CD4-positive, CD25-positive, alpha-beta regulatory T cell (primary cell): ENCODE measurements at places on chromosomes 1 and 21.

GRCh38 chr21:35294231-35294898, 245.3 kb upstream of the RUNX1 start:
- DNase-seq = no peak

- no peak for DNase-seq
Measured at GRCh38 chr1:63268876-63269275, 53.5 kb upstream of the FOXD3 start.

- DNase-seq = no peak
Measured at GRCh38 chr1:231676487-231676886, 49.9 kb downstream of the DISC1 start.

DNA sequence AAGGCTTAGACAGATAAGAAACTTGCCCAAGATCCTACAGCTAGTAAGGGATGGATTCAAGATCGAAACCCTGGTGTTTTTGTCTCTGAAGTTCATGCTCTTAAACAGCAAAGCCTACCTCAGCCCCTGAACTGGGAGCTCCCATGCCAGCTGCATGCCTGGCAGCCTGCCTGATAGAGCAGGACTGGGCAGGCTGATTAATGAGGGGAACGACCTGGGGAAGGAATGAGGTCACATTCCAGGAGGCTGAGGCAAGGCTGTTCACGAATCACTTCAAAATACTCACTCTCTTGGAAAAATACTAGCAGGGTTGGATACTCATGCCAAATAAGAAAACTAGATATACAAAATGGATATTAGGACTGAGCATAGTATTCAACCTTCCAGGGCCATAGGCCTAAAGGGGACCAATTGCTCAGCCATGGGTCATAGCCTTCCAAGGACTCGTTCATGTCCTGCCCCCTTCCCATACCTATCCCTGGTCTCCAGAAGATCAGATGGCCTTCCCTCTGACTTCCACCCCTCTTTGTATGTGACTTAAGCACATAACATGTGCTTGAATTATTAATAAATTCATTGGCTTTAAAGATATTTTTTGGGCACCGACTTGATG, 15.6 kb upstream of the TACSTD2 start:
- DNase-seq = no peak

- DNase-seq = no peak
Measured at GRCh38 chr1:154720328-154721297, 112.6 kb upstream of the ADAR start.

GRCh38 chr1:109658533-109659042, 2.7 kb downstream of the GSTM4 start:
- DNase-seq = no peak

GRCh38 chr1:107785496-107786202, 179.3 kb downstream of the VAV3 start:
- no peak for DNase-seq

DNA sequence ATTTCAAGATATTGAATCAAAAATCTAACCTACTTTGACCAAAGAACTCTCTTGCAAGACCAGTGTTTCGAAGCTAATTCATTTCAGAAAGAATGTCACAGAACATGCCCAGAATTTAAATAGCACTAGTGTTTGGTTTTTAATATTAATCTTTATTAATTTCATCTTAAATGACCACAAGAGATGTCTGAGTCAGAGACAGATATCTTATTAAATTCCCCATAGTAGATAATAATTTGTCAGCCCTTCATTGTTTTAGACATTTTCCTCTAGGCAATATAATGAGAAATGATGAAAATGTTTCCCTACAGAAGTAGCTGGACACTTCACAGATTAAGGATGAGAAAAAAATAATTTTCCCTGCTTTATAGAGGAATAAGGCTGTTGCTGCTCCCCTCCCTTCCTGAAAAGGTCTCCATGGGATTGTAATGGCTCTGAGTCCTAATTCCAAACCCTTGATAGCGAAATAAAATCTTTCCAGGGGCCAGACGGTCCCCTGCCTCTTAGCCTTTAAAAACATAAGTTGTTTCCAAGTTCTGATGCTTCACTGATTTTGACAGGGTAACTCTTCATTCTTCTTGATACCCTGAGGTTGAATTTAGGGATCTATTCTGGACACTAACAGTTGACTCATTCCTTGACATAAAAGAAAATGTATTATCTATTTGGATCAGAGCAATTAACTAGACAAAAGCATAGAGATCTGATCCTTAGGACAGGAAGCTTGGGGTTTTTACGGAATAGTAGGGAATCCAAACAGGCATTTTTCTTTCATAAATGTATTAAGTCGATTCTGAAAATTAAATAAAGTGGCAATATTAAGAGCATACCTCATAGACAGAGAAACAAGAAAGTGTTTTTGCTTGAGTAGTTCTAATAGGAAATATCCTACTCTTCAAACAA, 820.8 kb downstream of the BRINP3 start:
- no peak for DNase-seq
